Stimulated activated CD8-positive, alpha-beta memory T cell treated with anti-CD3 and anti-CD28 coated beads, Interleukin-4, amount 100 ng/mL, for 48 hours (primary cell): ENCODE measurements at places on chromosomes 7 and 10.

- no peak for DNase-seq
Measured at GRCh38 chr7:83155407-83155806, 7.3 kb downstream of the PCLO start.

DNA sequence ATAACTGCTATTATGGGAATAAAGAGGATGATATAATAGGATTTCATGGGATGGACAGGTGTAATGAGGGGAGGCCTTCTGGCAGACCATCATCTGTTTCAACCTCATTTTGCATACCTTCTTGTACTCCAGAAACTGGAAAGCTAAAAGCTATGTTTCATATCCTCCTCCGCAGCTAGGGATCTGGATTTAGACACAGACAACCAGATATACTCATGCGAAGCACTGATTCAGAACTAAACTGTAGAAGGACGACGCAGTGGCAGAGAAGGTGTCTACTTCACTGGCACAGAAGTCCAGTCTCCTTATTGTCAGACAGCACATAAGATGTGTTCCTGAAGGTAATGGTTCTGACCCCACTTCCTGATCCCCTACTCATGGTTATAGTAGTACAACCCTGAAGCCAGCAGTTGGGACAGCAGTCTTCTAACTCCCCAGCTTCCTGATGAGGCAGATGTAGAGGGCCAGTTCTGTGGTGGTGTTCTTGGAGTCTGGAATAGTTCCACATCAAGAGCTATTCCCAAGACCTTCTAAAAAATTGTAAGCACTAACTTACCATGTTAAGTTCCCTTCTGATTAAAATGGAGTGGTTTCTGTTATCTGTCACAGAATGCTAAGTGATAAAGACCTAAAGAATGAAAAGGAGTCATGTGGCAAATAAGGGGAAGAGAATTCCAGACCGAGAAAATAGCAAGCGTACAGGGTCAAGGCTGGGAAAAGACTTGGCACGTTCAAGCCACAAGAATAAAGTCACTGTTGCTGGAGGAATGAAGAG is 550.3 kb downstream of the GRM8 start:
- DNase-seq = no peak

DNA sequence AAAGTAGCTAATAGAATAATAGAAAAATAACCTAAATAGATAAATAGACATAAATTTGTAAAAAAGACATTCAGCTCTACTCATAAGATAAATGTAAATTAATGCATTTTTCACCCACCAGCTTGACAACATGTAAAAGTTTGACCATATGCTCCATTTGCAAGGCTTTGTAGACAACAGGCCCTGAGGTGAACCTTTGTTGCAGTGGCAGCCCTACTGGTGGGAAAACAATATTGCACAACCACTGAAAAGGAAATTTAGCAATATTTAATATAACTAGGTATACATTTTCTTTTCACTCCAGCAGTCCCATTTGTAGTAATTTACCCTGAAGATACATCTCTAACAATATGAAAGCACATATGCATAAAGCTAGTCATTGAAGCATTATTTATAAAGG is 39.0 kb upstream of the ADRA2A start:
- DNase-seq = no peak

GRCh38 chr10:16745061-16745460 is 72.2 kb downstream of the RSU1 start:
- DNase-seq = no peak

GRCh38 chr10:103969436-103969835 is 2.5 kb downstream of the SLK start:
- no peak for DNase-seq
